NB4 (cell line): ENCODE measurements at places on chromosomes 2 and 18.

- DNase-seq, result no peak
These were observed 365.9 kb downstream of the CELF4 start for GRCh38 chr18:37199741-37200140.

DNA sequence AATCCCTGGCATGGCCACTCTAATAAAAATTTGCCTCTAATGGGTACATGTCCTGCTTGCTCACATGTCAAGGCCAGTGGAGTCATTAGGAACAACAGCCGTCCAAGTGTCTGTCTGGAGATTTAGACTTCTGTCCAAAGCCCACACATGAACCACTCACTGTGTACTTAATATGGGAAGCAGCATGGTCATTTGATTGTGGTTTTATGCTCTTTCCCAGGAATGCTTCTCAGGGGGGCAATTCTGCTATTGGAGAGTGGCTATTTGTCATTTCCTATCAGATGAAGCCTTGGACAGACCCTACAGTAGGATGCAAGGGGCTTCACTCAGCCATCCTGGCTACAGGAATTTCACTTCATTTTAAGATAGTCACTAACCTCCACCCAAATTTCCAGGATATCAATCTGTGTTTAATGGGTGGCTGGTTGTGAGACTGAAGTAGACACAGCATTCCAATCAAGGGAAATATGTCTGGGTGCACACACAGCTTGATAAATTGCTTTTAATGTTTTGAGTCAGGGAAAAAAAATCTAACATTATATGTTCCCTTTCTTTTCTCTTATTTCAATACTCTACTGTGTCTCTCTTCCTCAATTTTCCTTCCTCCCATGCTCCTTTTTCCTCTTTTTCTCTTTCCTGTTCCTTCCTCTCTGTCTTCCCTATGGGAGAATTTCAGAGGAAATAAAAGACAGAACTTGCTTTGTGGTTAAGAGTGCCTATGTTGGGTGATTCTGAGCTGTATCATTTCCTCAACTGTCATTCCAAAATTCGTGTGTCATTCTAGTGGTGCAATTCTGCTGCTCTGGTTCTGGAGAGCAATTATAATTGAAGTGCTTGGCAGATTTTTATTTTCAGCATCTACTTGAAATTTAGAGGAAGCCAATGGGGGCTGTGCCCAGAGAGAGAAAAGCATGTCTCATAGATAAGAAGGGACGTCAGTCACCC, 320.1 kb downstream of the OSR1 start:
- DNase-seq, result no peak

GRCh38 chr2:74314107-74314506, 29.1 kb downstream of the SLC4A5 start:
- DNase-seq, result no peak

GRCh38 chr18:60248336-60249330, 123.9 kb downstream of the MC4R start:
- no peak for DNase-seq

DNA sequence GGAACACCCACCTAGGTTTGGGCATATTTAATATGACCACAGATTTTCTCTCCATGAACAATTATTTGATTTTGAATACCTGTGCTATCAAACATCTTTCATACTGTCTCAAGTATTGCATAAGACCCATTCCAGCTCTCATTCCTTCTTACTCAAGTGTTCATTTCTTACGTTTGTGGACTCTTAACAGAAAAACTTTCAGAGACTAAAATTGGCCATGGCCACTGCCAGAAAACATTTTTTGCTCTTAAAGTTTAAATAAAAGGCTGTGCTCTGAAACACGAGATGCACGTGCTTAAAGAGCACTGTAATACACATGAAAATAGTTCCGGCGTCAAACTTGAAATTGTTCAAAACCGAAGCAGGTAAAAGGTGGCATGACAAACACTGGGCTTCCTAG, 89.3 kb downstream of the LIMS1 start:
- DNase-seq, result no peak

DNA sequence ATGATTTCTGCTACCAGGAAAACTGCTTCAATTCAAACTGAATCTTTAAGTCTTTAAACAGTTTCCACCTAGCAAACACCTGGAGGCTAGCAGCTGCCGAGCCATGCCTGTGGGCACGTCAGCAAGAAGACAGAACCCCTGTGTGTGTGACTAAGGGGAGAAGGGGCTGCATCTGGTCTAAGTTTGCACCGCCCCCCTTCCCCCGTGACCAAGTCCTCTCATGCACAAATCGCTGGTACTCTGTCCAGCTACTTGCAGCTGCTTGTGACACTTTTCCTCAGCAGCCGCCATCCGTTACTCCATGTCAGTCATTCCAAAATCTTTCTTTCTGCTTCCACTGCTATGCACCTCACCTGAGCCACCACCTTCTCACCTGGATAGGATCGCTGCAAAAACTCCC, 355.0 kb downstream of the SS18 start:
- DNase-seq, result no peak

- DNase-seq, result no peak
These were observed 125.0 kb downstream of the ETAA1 start for GRCh38 chr2:67522148-67522547.

- DNase-seq, result no peak
These were observed 147.1 kb downstream of the FMNL2 start for GRCh38 chr2:152481881-152482583.
